NCI-H510A treated with DMSO at 0.1 percent for 48 hours (cell line): ENCODE measurements at places on chromosomes 6 and 20.
A peak's percentile ranks its signal among the peaks of the same experiment; 100 is the strongest.

GRCh38 chr20:22692119-22692475, 107.7 kb upstream of the FOXA2 start:
- DNase-seq, result no peak

DNA sequence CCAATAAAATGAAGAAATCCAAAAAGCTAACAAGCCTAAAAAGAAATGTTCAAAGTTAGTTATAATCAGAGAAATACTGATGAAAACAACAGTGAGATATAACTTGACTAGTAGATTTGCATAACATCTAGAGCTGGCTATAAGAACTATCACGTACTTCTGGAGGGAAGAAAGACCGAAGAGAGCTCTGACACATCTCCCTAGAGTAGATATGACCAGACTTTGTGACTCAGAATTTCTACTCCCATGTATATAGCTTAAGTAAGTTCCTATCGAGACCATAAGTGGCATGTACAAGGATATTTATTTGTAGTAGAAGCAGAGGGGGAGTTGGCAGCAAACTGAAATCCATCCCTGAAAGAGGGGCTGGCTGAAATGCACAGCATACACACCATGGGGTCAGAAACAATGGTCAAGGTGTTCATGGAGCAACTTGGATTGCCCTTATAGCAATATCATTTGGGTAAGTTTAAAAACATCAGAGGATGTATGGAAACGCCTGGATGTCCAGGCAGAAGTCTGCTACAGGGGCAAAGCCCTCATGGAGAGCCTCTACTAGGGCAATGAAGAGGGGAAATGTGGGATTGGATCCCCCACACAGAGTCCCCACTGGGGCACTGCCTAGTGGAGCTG, 25.6 kb upstream of the IL17A start:
- no peak for DNase-seq

- no peak for DNase-seq
Observed at GRCh38 chr6:11214901-11215300, 17.6 kb downstream of the NEDD9 start.

GRCh38 chr6:25172819-25173218, 106.4 kb upstream of the CARMIL1 start:
- DNase-seq, result no peak

GRCh38 chr6:93218096-93218495, 201.3 kb downstream of the EPHA7 start:
- no peak for DNase-seq

- DNase-seq, result no peak
Observed at GRCh38 chr20:51285684-51286083, 256.8 kb downstream of the NFATC2 start.

DNA sequence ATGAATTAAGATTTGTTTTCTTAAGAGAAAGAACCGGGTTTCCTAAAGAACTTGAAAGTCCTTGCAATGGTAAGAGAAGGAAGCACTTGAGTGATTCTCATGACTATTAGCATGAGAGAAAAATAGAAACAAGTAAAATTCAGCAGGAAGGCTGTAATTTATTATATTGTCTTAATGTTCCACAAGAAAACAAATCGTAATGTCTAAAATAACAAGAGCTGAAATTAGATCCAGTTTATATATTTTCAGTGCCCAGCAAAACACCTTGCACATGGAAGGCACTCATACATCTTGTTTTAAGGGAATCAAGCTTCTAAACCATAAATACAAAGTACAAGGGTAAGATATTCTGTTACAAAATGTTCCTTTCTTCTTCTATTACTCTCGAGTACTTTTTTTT, 229.4 kb upstream of the PLN start:
- no peak for DNase-seq

GRCh38 chr6:26223228-26223627, 136.0 kb downstream of the HFE start:
- peak; percentile 74 for DNase-seq

GRCh38 chr6:148513145-148514071, 170.8 kb downstream of the SASH1 start:
- DNase-seq, result no peak

DNA sequence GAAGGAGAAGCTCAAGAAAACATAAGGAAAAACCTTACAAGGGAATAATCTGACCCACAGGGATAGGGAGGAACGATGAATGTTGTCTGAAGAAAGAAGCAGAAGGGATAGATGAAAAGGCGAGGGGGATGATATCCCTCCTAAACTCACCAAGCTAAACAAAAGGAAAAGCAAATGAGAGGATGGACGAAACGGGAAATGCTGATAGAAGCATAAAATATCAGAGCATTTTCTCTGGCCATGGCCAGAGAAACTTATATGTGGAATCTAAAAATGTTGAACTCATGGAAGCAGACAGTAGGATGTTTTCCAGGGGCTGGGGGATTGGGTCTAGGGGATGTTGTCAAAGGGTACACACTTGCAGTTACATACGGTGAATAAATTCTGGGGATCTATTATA, 148.4 kb upstream of the FOXQ1 start:
- no peak for DNase-seq

DNA sequence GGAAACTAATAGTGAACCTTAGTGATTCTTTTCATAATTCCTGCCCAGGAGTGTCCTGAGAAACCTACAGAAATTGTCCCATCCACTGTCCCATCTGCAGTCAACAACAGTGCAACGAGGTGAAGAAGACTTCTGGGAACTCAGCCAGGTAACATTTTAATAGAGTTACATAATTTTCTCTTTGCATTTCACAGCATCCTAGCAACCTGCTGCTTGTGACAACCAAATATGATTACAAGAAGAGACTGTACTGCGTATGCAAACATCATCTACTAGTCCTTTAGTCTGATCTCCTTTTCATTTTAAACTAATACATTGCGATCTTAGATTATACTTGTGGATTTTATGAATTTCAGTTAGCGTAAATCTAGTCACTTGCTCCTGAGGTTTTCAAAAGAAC, 951.6 kb downstream of the TFAP2A start:
- no peak for DNase-seq

DNA sequence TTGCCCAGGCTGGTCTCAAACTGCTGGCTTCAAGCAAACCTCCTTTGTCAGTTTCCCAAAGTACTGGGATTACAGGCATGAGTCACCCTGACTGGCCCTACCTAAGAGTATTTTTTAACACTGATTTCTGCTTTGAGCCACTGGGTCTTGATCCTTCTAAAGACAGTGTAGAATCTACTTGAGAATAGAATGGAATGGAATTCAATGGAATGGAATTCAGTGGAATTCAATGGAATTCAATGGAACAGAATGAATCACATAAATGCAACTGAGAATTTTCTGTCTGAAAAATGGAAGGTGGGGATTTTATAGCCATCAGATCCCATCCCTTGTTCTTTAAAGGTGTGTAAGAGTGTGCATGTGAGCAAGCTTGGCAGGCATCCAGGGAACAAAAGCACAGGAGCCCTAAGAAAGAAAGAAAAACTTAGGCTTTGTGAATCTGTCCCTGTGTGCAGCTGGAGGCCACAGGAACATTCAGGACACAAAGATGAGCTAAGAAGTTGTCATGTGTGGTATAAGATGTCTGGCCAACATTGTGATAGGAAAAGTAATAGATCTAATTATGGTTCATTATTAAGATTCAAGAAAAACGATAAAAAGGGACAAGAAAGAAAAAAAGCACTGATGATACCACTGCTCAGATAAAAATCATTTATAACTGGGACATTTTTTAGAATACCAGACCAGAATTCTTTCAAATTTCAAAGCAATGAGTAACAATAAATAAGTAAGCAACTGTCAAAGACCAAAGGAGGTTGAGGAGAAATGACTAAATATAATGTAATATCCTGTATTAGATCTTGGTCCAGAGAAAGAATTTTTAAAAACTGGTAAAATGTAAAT, 681.0 kb upstream of the GJE1 start:
- peak; percentile 5 for DNase-seq
